SHP77 treated with DMSO at 0.1 percent for 48 hours (cell line): ENCODE measurements at places on chromosomes 4 and X.

- DNase-seq, result no peak
These were observed 22.8 kb upstream of the FMR1NB start for GRCh38 chrX:147958291-147958690.

- DNase-seq, result no peak
These were observed 64.3 kb upstream of the GPR174 start for GRCh38 chrX:79080141-79080540.

- DNase-seq, result no peak
These were observed 378.6 kb upstream of the ANXA10 start for GRCh38 chr4:167713756-167714155.

GRCh38 chr4:185341841-185342240 lies 53.9 kb downstream of the LRP2BP start:
- DNase-seq, result no peak

DNA sequence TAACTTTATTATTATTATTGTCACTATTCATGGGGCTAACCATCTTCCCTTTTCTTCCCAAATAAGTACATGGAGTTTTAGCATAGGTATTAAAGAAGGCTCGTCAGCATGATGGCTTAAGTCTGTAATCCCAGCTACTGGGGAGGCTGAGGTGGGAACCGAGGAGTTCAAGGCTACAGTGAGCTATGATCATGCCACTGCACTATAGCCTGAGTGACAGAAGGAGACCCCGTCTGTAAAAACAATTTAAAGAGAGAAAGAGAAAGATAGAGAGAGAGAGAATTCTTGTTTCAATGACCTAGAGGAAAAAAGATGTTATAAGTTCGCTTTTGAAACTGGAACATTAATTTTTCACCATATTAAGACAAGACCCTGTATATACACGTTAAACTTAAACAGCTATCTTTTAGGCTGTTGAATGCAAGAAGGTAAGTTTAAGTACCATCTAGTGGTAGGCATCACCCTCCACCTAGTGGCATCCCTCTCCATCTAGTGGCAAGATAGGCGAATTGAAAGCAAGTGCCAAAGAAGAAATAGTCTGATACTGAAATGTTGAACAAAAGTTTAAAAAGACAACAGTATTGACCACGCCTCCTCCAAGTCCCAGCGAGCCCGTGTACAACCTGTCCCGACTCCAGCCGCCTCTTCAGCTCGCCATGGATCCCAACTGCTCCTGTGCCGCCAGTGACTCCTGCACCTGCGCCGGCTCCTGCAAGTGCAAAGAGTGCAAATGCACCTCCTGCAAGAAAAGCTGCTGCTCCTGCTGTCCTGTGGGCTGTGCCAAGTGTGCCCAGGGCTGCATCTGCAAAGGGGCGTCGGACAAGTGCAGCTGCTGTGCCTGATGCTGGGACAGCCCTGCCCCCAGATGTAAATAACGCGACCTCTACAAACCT lies 26.0 kb upstream of the YTHDC1 start:
- no peak for DNase-seq

DNA sequence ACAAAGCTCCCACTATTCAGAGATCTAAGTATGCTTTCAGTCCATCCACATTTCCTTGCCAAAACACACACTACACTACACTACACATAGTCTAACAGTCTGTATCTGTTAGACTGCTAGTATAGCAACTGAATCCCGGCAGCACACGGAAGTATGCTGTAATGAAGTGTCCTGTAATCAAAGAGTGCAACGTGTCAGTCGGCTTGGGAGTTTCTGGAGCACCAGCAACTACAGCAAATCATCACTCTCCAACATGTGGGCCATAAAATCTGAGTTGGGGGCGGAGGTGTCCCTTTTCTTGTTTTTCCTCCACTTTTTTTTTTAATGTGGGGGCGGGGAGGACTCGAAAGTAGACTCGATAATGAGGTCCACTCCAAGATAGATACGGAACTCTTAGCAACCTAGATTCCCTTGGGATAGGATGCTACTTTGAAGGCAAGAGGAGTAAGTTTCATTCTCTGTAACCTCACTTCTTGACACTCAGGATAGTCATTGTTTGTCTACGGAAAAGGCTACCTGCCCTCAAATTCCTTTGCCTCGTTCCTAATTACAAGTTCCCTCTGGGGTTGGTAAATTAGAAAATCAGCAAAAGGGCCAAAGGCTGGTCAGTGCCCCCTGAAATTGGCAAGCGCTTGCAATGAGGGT lies 722 bp downstream of the SLC10A7 start:
- DNase-seq, result peak; percentile 24

- no peak for DNase-seq
These were observed 632 bp downstream of the CCSER1 start for GRCh38 chr4:90127706-90128345.

DNA sequence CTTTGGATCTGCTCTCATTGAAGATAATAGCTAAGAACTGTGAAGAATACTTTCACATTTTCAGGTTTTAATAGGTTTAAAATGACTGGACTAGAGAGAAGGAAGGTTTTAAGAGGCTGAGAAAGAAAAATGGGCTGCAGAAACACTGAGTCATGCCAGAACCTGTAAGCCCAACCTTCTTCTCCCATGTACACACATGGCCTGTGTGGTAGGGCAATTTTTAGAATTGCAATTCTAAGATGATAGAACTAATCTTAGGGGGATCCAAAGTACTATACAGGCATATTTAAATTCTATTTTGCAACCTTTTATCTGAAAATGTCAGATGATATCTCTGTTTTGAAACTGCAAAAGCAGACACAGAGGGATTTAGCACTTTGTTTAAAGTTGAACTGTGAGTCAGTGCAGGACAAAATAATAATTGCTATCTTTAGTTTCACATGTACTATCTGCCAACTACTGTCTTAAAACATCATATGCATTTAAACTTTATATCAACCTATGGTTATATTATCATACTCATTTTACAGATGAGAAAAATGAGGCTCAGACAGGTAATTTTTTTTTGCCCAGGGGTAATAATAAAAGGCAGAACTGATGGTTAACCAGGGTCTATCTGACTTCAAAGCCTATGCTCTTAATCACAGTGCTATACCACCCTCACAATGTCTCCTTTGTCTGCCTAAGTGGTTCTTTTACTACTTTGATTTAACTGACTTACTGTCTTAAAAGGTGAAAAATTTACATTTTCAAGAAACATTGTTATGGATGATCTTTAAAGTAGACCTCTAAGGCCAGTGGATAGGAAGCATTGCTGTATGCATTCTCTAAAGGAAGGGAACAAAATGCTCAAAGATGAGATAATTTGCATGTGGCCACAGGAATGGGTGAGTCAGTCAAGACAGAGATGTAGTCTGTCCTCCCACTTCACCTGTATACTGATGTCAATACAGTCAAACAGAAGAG lies 4.3 kb downstream of the TMPRSS11E start:
- no peak for DNase-seq

- peak; percentile 1 for DNase-seq
These were observed 51.6 kb downstream of the CLCN4 start for GRCh38 chrX:10208281-10208856.

GRCh38 chr4:186330368-186330767 lies 64.4 kb downstream of the F11 start:
- no peak for DNase-seq

DNA sequence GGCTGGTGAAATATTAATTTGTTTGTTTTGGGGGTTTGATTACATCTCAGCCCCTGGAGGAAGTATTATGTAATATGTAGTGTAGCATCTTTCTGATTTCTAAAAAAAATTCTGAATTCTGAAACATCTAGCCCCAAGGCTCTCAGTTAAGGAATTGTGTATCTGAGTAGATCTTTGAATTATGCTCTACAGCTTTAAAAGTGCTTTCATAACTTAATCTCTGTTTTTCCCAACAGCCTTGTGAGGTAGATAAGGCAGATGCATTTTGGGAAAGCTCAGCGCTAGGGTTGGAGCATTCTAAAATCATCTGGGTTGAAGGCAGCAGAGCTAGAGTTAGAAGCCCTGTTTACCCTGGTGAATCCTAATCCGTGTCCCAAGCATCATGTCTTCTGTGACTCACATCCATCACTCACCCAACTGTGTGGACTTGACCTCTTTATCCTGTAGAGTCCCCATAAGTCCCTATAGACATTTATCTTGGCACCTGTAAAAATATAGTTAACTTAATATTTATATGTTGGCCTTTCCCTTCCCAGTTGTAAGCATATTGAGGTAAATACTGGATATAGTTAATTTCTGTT lies 49.8 kb downstream of the FNIP2 start:
- DNase-seq, result no peak

- DNase-seq, result no peak
These were observed 820.8 kb upstream of the GRIA3 start for GRCh38 chrX:122363112-122363795.

DNA sequence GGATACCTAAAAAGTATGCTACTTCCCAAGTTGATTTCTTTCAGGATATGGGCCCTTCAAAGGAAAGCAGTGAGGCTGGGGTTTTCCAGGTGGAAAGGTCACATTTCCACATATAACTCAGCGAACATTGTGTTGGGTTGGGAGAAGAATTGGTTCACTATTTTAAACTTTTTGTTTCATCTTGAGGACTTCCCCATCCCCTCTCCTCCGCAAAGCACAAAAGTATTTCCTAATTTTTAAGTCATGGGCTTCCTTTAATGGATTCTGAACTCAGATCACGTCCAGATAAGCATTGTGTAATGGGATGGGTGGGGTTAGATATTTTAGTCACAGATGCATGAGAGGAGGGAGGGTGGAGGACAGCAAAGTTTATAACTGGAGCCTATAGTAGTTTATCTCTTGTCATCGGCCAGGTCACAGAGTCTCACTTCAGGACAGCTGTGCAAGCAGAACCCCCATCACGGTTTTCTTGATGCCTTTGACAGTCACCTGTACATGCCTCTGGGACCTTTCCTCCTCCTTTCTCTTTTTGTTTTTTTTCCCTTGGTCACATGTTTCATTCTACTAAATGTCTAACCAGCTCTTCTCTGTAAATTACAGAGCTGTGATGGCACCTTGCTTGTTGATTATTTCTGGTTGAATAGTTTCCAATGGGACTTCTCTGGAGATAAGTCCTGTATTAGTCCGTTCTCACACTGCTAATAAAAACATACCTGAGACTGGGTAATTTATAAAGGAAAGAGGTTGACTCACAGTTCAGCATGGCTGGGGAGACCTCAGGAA lies 115.4 kb downstream of the PTTG2 start:
- no peak for DNase-seq

GRCh38 chrX:108323751-108324150 lies 114.5 kb downstream of the COL4A6 start:
- DNase-seq, result no peak

GRCh38 chr4:47010912-47011446 lies 17.6 kb upstream of the GABRA4 start:
- no peak for DNase-seq

GRCh38 chr4:73508651-73509050 lies 27.1 kb downstream of the AFM start:
- no peak for DNase-seq

DNA sequence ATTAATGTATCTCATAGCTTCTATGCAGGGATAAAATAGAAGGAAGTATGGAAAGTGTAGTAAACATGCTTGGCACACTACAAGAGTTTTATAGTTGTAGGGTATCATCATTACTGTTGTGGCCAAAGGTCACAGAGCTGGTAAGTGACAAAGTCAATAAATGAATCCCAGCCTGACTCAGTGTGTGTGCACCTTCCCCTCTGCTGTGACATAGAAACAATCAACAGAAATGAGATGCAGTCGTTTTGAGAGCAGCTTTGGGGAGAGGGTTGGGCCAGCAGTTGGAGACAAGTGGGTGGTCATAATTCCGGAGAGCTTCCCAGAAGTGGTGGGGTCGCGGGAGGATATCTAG lies 82.4 kb upstream of the RBPJ start:
- DNase-seq, result no peak

GRCh38 chrX:109691752-109692151 lies 41.3 kb downstream of the ACSL4 start:
- no peak for DNase-seq

DNA sequence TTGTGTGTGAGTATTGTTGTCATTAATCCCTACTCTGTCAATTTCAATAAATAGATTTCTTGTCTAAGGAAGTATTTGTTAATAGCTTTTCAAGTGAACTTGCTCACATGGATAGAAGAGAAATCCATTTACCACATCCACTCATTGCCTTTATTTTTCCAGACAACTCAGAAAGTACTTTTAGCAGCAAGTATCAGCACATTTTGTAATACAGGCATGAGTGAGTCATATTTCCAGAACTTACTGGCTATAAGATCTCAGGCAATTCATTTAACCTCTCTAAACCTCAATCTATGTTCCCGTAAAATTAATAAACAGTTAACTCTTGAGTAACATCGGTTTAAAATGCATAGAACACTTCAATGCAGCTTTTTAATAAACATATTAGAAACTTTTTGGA lies 317.9 kb upstream of the PCDH7 start:
- no peak for DNase-seq

- no peak for DNase-seq
These were observed 211.1 kb upstream of the MAMLD1 start for GRCh38 chrX:150152036-150152435.

DNA sequence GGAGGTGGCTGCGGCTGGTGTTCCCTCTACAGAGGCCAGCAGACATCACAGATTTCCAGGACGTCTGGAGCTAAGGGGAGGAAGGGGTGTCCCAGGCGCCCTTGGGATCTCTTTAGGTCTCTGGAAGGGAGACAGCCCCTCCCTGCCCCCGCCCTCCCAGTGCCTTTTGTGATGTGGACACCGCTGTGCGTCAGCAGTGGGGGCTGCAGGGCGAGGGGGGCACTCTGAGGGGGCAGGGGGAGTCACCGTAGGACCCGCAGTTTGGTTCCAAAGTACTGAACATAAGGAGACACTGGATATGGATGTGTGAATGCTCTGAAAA lies 25.6 kb upstream of the MXD4 start:
- no peak for DNase-seq

GRCh38 chr4:101419336-101420135 lies 72.2 kb upstream of the PPP3CA start:
- peak; percentile 15 for DNase-seq

DNA sequence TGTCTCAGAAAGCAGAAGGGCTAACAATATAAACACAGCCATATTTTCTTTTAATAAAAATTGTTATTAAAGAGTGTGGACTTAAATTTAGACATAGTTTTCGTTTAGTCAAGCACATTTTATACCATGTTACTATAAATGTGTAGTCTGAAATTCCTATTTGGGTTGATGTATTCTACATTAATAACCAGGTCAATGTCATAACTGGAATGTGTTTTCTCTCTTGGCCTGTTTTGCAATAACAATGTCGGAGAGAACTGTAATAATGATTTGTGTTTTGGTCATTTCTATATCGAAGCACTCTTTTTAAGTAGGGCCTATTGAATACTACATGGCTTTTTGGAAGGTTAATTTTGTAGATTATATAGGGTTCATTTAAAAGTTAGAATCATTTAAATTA lies 5.5 kb downstream of the USO1 start:
- DNase-seq, result no peak

GRCh38 chr4:2935762-2936743 lies 27.2 kb downstream of the NOP14 start:
- DNase-seq, result no peak

GRCh38 chr4:147044241-147044640 lies 98.6 kb upstream of the TTC29 start:
- no peak for DNase-seq

GRCh38 chr4:169160825-169161224 lies 109.9 kb downstream of the SH3RF1 start:
- DNase-seq, result no peak

- no peak for DNase-seq
These were observed 260.7 kb upstream of the SFRP2 start for GRCh38 chr4:154049457-154050181.

GRCh38 chr4:121822047-121822446 lies 1.6 kb downstream of the CCNA2 start:
- DNase-seq, result no peak

- DNase-seq, result no peak
These were observed 106.8 kb downstream of the FAT4 start for GRCh38 chr4:125421547-125421946.
